Activated T-helper 2 cell treated with anti-CD3 and anti-CD28 coated beads, Interferon-gamma antibody, Interleukin-2, Interleukin-4, amounts not matched to agents 10 μg/mL and 5 μg/mL and 100 μg/mL, durations not matched to agents 14 hours and 24 hours and 36 hours (primary cell): ENCODE measurements at places on chromosomes 11 and 22. TPM values are rescaled to one million over a fixed set of nuclear protein-coding genes. Genes with fewer than 3 reads are reported as not detected.

DNA sequence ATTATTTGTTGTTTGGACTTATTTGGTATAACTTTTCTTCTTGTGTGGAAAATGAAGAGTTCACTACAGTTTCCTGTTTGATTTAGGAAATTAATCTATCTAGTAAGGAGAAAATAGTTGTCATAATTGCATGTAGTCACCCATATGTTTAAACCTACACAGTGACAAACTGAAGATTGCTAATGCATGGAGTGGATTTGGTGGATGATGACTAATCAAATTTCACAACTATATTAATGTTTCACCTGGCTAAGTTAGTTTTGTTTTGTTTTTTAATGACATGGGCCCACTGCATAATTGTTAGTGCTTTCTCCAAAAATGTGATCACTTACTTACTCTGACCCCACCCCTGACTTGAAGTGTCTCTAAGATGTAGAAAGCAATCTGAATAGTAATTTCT lies 170.6 kb downstream of the DYNC2H1 start:
- no peak for DNase-seq

- DNase-seq, result no peak
Measured at GRCh38 chr11:96954587-96955242, 564.9 kb downstream of the JRKL start.

GRCh38 chr11:61120706-61121191 lies 18.5 kb downstream of the CD5 start:
- DNase-seq, result no peak

DNA sequence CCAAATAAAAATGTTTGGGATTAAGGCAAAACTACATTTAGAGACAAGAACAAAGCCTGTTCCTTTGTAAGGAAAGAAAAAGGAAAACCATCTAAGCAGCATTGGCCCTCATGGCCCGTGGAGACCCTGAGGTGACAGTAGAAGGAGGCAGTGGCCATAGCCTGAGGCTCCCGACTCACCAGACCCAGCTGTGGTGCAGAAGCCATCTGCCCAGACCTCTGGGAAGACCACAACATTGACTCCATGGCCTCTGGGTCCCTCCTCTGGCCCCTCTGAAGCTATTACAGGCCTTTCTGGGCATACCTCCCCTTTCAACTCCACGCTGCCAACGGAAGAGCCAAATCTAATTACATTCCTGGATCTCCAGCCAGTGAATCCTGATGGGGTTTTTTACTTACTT lies 6.4 kb downstream of the PRAME start:
- no peak for DNase-seq

GRCh38 chr11:10573556-10573955 lies 5.1 kb upstream of the LYVE1 start:
- DNase-seq, result no peak

GRCh38 chr11:86246293-86246675 lies 1.7 kb downstream of the EED start:
- DNase-seq, result no peak

- no peak for DNase-seq
Measured at GRCh38 chr11:69193629-69194028, 37.9 kb downstream of the SMIM38 start.

Gene SLC15A3
- 2.1 and 2.2 TPM in 2 replicates for total RNA-seq

Gene ARHGAP8
- 0.30 and 1.1 TPM in 2 replicates for total RNA-seq
